Effector memory CD8-positive, alpha-beta T cell (primary cell): ENCODE measurements at places on chromosomes 7 and 10.
A peak's percentile ranks its signal among the peaks of the same experiment; 100 is the strongest.

GRCh38 chr7:123846217-123846891, 1.4 kb downstream of the HYAL4 start:
- H3K36me3 ChIP-seq: no peaks in the 10 kb centered on the region
- no peak overlapping the region for H3K4me3 ChIP-seq
- no peaks in the 10 kb centered on the region for H3K4me1 ChIP-seq
- DNase-seq: no peak
- peaks cover 22% of the 10 kb centered on the region for H3K27me3 ChIP-seq

DNA sequence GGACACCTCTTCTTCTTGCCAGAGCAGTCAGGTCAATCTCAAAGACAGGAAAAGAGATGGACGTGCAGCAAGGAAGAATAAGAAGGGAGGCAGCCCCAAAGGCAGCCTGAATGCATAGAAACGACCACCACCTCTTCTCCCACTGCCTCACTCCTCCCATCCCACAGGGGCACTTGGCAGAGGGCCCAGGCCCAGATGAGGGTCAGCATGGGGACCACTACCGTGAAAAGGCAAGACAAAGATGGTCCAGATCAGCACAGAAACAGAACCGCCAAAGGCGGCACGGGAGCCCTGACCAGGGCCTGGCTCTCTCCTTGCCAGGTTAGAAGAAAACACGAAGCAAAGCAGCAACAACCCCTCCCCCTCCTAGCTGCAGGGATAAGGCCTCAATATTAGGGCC, 1.9 kb upstream of the NDST2 start:
- H3K27me3 ChIP-seq: no peaks in the 10 kb centered on the region
- H3K36me3 ChIP-seq: peaks cover 35% of the 10 kb centered on the region
- H3K4me3 ChIP-seq: no peak overlapping the region

DNA sequence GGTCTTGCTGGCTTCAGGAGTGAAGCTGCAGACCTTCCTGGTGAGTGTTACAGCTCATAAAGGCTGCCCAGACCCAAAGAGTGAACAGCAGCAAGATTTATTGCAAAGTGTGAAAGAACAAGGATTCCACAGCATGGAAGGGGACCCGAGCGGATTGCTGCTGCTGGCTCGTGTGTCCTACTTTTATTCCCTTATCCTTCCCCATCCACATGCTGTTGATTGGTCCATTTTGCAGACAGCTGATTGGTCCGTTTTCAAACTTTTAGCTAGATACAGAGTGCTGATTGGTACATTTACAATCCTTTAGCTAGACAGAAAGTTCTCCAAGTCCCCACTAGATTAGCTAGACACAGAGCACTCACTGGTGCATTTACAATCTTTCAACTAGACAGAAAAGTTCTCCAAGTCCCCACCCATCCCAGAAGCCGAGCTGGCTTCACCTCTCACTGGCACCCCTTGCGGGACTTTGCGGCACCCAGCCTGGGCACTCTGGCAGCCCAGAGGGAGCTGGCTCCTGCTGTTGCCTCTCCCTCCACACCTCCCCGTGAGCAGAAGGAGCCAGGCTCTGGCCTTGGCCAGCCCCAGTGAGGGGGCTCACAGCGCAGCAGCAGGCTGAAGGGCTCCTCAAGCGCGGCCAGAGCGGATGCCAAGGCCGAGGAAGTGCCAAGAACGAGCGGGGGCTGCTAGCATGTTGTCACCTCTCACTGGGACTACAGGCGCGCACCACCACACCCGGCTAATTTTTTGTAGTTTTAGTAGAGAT, 369.6 kb upstream of the POT1 start:
- no peaks in the 10 kb centered on the region for H3K27me3 ChIP-seq
- no peaks in the 10 kb centered on the region for H3K4me1 ChIP-seq
- DNase-seq: no peak
- H3K36me3 ChIP-seq: no peaks in the 10 kb centered on the region
- H3K4me3 ChIP-seq: no peak overlapping the region

GRCh38 chr10:119724593-119725516, 995 bp upstream of the INPP5F start:
- peak overlapping the region; percentile 81 for H3K4me3 ChIP-seq
- H3K36me3 ChIP-seq: peaks cover 4% of the 10 kb centered on the region
- no peaks in the 10 kb centered on the region for H3K27me3 ChIP-seq
- H3K27ac ChIP-seq: peak overlapping the region; percentile 64
- no peak for DNase-seq

GRCh38 chr7:30196408-30196807, 61.6 kb downstream of the MTURN start:
- H3K27ac ChIP-seq: no peak overlapping the region
- H3K27me3 ChIP-seq: peaks cover 9% of the 10 kb centered on the region
- DNase-seq: no peak
- H3K4me1 ChIP-seq: no peaks in the 10 kb centered on the region
- H3K4me3 ChIP-seq: no peak overlapping the region

DNA sequence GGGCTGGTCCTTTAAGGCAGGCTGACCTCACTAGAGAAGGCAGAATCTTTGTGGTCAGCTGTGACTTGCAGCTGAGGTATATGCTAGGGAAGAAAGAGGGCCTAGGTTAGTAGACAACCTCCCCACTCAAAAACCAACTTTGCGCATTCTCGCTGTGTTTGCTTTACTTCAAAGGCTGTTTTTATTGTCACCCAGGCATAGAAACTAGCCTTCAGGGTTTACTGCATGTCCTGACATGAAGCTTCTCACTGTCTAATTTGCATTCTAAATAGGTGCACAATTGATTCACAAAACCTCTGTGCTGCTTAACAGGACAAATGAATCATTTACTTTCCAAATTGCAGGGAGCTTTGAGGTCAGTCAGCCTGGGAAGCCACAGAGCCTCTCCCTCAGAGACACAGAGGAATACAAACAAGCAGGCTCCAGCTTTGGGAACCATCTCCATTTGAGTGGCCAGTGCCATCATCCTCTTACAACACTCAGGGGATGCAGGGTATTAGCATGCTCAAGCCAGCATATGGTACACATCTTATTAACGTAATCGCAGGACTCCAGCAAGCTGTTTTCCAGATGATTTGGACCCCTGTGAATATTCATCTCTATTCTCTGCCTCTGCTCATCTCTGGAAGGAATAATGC, 596.4 kb upstream of the GHITM start:
- H3K4me3 ChIP-seq: no peak overlapping the region
- H3K4me1 ChIP-seq: no peaks in the 10 kb centered on the region
- H3K27ac ChIP-seq: no peak overlapping the region
- H3K27me3 ChIP-seq: no peaks in the 10 kb centered on the region
- no peaks in the 10 kb centered on the region for H3K36me3 ChIP-seq
- no peak for DNase-seq

- no peaks in the 10 kb centered on the region for H3K36me3 ChIP-seq
- no peak overlapping the region for H3K27ac ChIP-seq
These were observed 264.0 kb upstream of the CDC14C start for GRCh38 chr7:48660306-48660870.

DNA sequence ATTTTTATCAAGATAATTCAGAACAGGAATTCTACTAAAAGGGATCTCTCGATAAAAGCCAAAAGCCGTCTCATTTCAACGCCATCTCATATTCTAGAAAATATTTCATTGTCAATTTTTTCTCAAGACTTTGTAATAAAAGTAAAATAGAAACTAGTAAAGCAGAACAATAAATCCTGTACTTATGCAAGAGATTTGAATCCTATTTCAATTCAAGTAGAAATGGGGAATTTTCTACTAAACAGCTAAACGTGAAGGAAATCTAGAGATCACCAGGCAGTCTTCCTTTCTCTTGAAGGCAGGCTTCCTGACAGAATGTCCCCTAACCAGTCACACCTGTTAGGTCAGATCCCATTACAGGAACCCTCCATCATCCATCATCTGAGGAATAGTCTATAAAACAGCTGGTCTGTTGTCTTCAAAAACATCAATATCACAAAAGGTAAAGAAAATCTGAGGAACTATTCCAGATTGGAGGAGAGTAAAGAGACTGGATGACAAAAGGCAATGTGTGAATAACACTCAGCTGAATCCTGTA, 23.7 kb downstream of the USP6NL start:
- peaks cover 8% of the 10 kb centered on the region for H3K27me3 ChIP-seq
- H3K27ac ChIP-seq: no peak overlapping the region
- no peaks in the 10 kb centered on the region for H3K4me1 ChIP-seq
- DNase-seq: no peak

- H3K27me3 ChIP-seq: peaks cover 4% of the 10 kb centered on the region
- DNase-seq: no peak
- H3K4me1 ChIP-seq: peaks cover 5% of the 10 kb centered on the region
These were observed 48.8 kb downstream of the SH3PXD2A start for GRCh38 chr10:103806395-103807187.

DNA sequence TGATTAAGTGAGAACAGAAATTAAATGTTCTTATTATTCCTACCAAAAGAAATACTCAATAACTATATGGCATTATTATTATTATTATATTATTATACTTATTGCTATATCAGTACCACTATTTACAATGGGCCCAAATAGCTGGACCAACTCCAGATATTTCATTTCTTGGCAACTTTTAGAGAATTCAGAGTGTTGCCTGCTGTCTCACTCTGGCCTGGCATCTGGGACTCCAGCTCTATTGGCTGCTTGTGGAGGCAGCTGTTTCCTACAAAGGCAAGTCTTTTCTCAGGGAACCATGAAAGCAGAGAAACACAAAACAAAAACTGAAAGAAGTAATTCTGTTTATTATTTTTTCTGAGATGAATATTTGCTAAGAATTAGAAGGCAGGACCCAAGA, 105.1 kb upstream of the SORCS1 start:
- H3K27ac ChIP-seq: no peak overlapping the region
- no peaks in the 10 kb centered on the region for H3K27me3 ChIP-seq

DNA sequence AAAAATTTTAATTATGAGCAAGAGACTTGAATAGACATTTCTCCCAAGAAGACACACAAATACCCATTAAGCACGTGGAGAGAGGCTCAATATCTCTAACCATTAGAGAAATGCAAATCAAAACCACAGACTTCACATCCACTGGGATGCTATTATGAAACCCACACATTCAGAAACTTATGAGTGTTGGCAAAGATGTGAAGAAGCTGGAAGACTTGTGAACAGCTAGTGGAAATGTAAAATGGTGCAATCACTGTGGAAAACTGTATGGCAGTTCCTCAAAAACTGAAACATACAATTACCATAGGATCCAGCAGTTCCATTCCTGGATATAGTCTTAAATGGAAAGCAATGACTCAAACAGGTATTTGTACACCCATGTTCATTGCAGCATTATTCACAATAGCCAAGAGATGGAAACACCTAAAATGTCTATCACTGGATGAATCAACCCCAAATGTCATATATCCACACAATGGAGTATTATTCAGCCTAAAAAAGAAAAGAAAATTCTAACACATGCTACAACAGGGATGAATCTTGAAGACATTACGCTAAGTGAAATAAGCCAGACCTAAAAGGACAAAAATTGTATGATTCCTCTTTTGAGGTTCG, 53.5 kb upstream of the FRMD4A start:
- H3K27ac ChIP-seq: no peak overlapping the region
- H3K4me3 ChIP-seq: no peak overlapping the region
- no peaks in the 10 kb centered on the region for H3K4me1 ChIP-seq
- DNase-seq: no peak
- peaks cover 20% of the 10 kb centered on the region for H3K27me3 ChIP-seq
- H3K36me3 ChIP-seq: no peaks in the 10 kb centered on the region

DNA sequence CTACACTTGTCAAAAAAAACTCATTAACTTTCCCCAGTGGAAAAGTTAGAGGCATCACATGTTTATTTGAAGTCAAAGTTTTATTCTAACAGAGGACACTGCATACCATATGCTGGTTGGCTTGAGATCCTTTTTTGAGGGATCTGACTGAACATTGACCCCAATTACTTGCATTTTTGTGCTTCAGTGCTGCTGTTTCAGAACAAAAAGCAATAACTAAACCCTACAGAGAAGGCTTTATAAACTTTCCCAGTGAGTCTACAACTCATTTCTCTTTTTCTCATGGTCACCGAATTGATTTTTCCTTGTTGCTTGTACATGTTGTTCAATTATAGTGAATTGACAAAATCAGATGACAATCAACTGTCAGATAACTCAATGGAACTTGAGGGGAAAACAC, 69.3 kb upstream of the PHYHIPL start:
- H3K36me3 ChIP-seq: no peaks in the 10 kb centered on the region
- DNase-seq: no peak
- H3K27me3 ChIP-seq: no peaks in the 10 kb centered on the region
- H3K4me3 ChIP-seq: no peak overlapping the region

- DNase-seq: no peak
- H3K4me3 ChIP-seq: no peak overlapping the region
- H3K4me1 ChIP-seq: peaks cover 3% of the 10 kb centered on the region
- no peaks in the 10 kb centered on the region for H3K36me3 ChIP-seq
- H3K27me3 ChIP-seq: peaks cover 47% of the 10 kb centered on the region
- H3K27ac ChIP-seq: no peak overlapping the region
These were observed 258.7 kb downstream of the AUTS2 start for GRCh38 chr7:69857014-69857413.

- DNase-seq: no peak
- no peak overlapping the region for H3K27ac ChIP-seq
- peaks cover 3% of the 10 kb centered on the region for H3K4me1 ChIP-seq
- H3K4me3 ChIP-seq: no peak overlapping the region
- H3K36me3 ChIP-seq: peaks cover 3% of the 10 kb centered on the region
- H3K27me3 ChIP-seq: no peaks in the 10 kb centered on the region
These were observed 67.6 kb downstream of the MCU start for GRCh38 chr10:72759584-72759983.

DNA sequence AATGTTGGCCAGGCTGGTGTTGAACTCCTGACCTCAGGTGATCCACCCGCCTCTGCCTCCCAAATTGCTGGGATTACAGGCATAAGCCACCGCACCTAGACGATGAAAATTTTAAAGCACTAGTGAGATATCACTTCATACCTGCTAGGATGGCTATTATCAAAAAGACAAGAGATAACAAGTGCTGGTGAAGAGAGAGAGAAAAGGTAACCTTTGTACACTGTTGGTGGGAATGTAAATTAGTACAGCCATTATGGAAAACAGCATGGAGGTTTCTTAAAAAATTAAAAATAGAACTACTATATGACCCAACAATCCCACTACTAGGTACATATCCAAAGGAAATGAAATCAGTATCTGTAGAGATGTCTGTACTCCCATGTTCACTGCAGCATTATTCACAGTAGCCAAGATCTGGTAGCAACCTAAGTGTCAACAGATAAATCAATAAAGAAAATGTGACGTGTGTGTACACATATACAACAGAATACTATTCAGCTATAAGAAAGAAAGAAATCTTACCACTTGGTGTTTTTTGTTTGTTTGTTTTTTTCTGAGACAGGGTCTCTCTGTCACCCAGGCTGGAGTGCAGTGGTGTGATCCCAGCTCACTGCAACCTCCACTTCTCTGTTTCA, 12.5 kb downstream of the MMS19 start:
- no peaks in the 10 kb centered on the region for H3K27me3 ChIP-seq
- H3K4me1 ChIP-seq: peaks cover 15% of the 10 kb centered on the region
- H3K4me3 ChIP-seq: no peak overlapping the region
- H3K36me3 ChIP-seq: peaks cover 22% of the 10 kb centered on the region

DNA sequence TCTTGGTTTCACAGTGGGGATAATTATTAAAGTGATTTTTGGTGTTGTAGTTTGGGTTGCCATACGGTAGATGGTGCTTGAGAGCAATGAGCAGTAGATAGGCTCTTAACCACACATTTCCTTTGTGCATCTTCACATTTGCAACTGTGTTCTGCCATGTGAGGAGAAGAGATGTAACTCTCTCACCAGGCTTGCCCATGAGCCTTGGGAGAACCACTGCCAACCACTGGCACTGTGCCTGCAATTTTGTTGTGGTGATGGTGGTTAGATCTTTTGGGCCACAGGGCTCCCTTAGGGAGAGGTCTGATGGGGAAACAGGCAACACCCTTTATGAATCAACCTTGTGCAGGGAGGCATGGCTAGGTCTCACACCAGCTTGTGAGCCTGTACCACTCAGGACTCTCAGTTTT, 204.3 kb downstream of the CCDC7 start:
- H3K4me3 ChIP-seq: no peak overlapping the region
- DNase-seq: peak; percentile 10
- peaks cover 14% of the 10 kb centered on the region for H3K4me1 ChIP-seq
- H3K27ac ChIP-seq: peak overlapping the region; percentile 74
